Substantia nigra (tissue), 51 donors: ENCODE measurements at places on chromosomes 7 and 10.

GRCh38 chr7:97064972-97065587, 40.4 kb upstream of the DLX5 start:
- no peak for DNase-seq

GRCh38 chr7:50205011-50205410, 99.5 kb upstream of the IKZF1 start:
- DNase-seq = no peak

GRCh38 chr7:125670926-125671572, 741.4 kb upstream of the POT1 start:
- DNase-seq = no peak

DNA sequence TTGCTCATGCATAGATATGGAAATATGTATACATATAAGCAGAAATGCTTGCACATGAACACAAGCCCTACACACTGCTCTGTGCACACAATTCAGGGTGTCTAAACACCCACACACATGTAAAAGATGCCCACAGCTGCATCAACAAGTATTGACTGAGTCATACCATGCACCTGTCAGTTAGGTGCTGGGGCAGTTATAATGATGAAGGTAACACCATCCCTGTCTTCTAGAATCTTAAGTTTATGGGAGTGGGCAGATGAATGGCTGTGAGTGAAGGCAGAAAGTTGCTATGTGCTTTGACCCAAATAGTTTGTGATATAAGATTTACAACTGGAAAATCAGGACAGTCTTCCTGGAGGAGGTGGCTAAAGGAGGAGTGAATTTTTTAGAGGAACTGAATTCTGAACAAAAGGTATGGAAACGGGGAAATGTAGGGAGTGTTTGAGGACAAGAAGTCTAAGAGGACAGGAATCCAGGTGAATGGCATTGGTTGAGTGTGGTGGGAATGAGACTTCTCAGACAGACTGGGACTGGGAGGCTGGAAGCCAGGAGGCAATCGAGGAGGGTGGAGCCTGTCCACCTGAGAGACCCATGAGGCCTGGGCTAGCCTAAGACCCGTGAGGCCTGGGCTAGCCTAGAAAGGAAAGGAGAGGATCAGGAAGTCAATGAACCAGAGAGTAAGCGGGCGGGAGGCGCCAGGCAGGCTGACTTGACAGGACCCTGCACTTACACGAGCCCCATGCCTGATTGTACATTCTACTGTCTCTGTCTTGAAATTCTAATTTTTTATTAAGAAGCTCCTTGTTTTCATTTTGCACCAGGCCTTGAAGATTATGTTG, 20.7 kb downstream of the POLL start:
- no peak for DNase-seq

GRCh38 chr10:72067463-72068125, 20.8 kb downstream of the SPOCK2 start:
- no peak for DNase-seq

- DNase-seq = no peak
Observed at GRCh38 chr7:108012499-108013430, 9.8 kb upstream of the LAMB1 start.

DNA sequence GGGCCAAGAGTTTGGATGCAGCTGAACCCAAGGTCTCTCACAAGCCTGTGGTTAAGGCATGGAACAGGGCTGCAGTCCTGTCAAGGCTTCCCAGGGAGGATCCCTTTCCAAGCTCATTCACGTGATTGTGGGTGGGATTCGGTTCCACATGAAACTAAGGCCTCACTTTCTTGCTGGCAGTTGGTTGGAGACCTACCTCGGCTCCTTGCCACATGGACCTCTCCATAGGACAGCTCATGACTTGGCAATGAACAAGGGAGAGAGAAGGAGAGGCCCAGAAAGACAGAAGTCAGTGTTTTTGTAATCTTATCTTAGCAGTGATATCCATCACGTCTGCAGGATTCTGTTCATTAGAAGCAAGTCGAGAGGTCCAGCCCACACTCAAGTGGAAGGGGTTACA, 583.8 kb downstream of the LRMDA start:
- DNase-seq = no peak
